Transverse colon (tissue), 4 donors: ENCODE measurements at places on chromosomes 4 and X. TPM values are rescaled to one million over a fixed set of nuclear protein-coding genes. Genes with fewer than 3 reads are reported as not detected.

The PHOX2B gene
- 0.27 TPM for total RNA-seq

The NEUROG2 gene
- not detected for total RNA-seq

The NOA1 gene
- 32.5 TPM for total RNA-seq

The SPANXB1 gene
- not detected for total RNA-seq
